ENCODE measurements at places on chromosomes 7 and 10. TPM values are rescaled to one million over a fixed set of nuclear protein-coding genes. Genes with fewer than 3 reads are reported as not detected.

GRCh38 chr7:5543361-5543760 lies 119.7 kb upstream of the TNRC18 start:
- no peak for DNase-seq

- DNase-seq: no peak
These were observed 1240.4 kb downstream of the GATA3 start for GRCh38 chr10:9294865-9295264.

DNA sequence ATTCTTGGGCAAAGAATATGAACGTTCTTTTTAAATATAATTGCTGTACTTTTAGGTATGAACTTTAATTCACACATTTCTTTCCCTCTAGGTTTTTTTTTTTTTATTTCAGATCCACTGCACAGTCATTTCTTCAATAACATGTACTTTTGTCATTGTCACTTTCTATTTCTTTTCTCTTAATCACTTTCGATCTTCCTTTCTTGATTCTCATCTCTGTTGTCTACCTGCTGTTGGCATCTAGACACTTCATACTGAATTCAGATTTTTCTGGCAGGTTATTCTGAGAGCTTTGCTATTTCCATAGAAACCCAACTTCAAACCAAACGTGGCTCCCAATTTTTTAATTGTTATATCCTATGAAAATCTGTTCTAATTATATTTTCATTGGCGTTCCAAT lies 211.7 kb upstream of the KLF6 start:
- DNase-seq: no peak

Gene ACSM6
- polyA plus RNA-seq: 0.14 TPM

Gene HOXA7
- 31.7 TPM for polyA plus RNA-seq

DNA sequence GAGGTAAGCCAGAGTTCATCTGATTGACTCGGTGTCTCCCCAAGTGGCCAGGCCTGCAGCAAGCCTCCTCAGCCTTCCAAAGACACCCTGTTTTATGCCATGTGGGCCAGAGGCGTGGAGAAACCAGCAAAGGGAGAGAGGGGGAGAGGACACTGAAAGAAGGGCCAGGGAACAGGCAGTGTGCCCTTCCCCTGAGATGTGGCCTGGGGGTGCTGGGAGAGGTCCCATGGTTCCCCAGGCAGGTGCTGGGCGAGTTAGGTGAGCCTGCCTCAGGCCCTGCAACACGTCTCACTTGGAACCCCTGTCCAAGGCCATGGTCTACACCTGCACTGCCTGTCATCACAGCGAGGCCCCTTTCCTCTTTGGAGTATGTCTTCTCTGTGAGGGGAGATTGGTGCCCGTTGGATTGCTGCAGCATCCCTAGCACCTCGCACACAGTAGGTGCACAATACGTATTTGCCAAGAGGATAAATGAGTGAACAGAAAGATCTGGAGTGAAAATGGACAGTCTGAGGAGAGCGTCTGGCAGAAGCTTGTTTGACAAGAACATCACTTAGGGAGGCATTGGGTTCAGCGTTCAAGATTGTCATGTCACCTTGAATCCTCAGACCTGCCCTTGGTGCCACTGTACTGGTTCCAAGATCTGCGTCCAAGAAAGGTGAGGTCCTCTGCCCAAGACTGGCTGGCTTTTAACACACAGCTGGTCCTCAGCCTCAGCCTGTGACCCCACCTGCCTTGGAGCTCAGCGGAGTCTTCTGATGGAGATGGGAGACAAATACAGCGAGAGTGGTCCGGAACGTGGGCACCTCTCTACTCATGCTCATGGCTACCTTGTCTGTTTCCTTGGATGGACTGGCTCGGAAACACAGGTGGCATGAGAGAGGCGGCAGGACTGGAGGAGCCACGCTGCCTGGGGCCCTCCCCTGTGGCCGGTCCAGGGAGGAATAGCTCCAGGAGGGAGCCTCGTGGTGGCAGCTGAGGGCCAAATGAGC lies 39.8 kb upstream of the NUB1 start:
- DNase-seq: no peak

GRCh38 chr10:110618230-110618610 lies 25.9 kb upstream of the RBM20 start:
- DNase-seq: no peak

DNA sequence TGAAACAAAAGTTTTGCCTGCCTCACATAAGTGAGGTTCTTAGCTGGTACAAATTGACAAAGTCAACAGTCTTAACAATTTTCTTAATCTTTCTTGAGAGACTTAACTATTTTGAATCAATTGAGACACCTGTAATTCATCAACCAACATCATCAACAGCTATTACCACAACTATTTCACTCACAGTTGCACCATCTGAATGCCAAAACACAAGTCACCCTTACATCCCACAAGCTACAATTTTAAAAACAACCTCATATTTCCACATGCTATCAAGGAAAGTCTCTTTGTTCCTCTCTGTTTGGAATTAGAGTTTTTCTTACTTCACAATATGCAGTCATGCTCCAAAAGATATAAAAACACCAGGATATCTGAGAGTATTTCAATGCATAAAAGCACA lies 4.9 kb downstream of the SMURF1 start:
- DNase-seq: no peak

Gene CYP26C1
- 0.16 TPM for polyA plus RNA-seq

DNA sequence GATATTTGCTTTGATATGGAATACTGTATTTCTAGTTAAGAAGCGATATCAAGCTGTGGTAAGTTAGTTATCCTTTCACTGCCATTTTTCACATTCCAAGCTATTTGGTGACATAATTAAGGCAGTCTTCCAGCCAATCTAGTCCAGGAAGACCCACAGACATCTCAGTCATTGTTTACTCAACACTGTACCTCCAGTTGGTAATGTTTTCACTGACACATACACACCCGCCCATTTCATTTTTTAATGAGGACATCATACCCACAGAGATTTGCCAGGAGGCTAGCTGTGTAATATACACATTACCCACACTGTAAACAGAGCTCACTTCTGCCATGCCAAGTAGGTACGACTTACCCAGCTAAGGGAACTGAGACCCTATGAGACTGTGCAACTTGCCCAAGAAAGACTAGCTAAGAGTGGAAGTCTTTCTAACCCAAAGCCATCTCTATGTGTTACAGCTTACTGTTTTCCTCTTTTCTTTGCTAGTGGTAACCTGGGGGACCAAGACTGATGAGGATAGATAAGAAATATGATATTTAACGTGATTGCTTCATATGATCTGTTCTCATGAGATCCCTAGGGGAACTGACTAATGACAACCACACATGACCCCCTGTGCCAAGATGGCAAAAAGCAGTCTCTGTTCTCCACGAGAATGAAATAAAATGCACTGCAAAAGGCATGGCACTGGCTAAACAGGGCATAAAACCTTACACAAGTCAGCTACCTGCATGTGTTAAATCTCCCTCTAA lies 179.0 kb downstream of the DGKI start:
- DNase-seq: no peak

GRCh38 chr10:29663718-29664117 lies 28.9 kb upstream of the SVIL start:
- DNase-seq: no peak

All from renal cortex interstitium (tissue), 15 donors.